ENCODE measurements at places on chromosomes 13 and 19.

- no peak for DNase-seq
Measured at GRCh38 chr13:51097353-51098043, 13.6 kb downstream of the C13orf42 start.

- DNase-seq = no peak
Measured at GRCh38 chr13:100798739-100799361, 124.3 kb upstream of the TMTC4 start.

DNA sequence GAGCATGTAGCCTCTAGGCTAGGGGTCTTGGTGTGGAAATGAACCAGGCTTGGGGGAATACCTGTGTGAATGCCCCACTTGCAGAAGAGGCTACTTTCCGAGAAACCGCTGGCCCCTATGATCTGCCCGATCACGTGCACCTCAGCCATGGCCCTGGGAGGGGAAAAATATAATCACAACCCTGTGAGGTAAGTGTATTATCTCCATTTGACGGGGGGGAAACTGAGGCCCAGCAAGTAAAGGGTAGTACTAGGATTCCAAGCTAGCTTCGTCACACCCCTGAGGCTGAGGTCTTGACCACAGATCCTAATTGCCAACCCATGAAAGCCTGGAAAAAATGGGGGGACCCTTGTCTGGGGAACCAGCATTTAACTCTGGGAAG, 587 bp downstream of the B9D2 start:
- DNase-seq = no peak

- DNase-seq = no peak
Measured at GRCh38 chr19:2549701-2550191, 73.8 kb downstream of the GADD45B start.

GRCh38 chr19:15213715-15214381, 13.1 kb upstream of the NOTCH3 start:
- no peak for DNase-seq

DNA sequence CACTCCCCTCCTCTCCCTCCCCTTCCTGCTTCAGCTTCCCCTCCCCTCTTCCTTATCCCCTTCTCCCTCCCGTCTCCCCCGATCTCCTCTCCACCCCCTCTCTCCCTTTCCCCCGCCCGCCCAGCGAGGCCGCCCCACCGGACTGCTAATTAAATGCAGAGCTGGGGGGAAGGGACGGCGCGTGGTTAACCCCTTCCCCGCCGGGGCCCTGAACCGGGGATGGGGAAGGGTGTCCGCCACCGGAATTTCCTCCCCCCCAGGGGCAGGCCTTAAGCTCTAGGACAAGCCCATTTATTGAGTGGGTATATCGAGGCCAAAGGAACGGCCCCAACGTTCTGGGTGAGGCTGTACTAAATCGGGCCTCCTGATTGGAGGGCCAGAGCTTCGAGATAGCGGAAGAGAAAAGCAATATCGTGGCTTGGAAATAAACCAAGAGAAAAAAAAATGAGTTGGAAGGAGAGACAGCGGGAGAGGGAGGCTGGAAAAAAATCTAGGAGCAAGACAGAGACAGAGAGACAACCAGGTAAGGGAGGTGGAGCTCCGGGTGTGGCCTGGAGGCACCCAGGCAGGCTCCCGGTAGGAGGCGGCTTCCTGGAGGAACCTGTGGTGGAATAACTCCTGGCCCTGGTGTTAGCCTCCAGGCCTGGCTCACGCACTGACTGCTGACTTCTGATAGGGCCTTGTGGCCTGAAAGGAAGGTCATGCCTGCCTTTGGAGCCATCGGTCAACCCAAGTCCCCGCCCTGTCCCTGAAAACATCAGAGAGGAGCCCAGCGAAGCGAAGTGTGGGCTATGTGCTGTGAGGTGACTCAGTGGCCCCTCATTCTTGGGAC, 11.6 kb upstream of the JUND start:
- peak; percentile 88 for DNase-seq

- no peak for DNase-seq
Measured at GRCh38 chr13:43640476-43640875, 146.3 kb downstream of the ENOX1 start.

DNA sequence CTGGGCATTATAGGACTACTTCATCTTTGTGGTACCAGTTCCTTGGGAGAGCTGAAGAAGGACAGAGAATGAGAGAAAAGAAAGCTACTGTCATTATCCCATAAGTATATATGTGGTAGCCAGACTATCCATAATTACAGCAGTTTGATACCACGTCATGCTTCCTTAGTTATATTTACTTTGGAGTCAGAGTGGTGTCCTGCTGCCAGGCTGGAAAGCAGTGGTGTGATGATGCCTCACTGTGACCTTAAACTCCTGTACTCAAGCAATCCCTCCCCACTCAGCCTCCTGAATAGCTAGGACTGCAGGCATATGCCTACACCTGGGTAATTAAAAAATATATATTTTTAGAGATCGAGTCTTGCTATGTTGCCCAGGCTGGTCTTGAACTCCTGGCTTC, 57.8 kb downstream of the WTIP start:
- no peak for DNase-seq

DNA sequence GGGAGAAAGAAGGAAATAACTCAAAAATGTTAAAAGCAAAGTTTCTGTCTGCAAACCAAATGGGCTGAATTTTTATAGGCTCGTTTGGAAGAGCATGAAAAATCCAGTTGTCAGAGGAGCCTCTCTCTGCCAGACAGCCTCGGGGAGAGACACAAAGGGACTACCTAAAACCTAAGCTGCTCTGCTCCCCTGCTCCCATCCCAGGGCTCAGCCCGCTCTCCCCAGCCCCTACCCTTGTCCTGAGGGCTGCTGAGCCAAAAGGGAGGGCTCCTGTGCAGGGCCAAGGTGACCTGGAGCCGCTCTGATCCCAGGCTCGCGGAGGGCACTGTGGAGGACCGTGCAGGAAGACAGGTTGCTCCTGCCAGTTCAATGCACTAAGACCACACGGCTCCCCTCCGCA, 96.7 kb upstream of the UQCRFS1 start:
- no peak for DNase-seq

GRCh38 chr13:53073711-53074110, 45.1 kb downstream of the OLFM4 start:
- no peak for DNase-seq

DNA sequence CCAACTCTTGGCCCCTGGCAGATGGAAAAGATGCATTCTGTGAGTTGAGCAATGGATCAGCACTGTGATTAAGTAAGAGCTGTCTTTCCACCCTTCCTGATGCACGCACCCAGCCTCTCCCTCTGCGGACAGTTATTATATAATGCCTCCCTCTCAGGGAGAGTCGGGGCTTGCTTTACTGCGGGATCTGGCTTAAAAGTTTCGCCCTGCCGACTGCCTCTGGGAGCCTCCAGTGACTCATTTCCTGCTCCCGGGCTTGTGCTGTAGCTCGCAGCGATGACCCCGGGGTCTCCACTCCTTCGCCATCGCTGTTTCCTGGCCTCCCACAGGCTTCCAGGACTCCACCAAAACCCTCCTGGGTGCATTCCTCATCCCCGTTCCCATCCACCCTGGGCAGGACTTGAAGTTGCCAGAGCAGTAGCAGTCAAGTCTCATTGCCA, 107.4 kb upstream of the SLC7A1 start:
- DNase-seq = no peak

- DNase-seq = no peak
Measured at GRCh38 chr19:11729586-11729985, 9.2 kb downstream of the ZNF823 start.

- DNase-seq = no peak
Measured at GRCh38 chr19:17812099-17812498, 9.2 kb downstream of the INSL3 start.

DNA sequence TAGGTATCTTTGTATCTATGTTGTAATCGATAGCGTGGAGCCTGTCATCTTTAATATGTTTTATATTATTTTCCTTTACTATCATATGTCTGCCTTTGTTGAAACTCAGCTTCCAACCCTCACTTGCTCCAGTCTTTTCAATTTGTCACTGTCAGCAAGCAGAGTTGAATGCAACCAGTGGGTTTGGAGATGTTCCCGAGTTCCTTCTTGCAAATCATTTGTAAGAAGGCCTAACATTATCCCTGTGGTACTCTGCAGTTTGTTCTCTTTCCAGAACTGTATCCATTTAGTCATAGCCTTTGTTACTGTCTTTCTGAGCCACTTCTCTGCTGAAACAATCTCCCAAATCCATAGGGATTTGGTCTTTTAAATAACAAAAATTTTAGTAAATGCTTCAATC, 41.8 kb downstream of the RNASEH2B start:
- DNase-seq = no peak

- no peak for DNase-seq
Measured at GRCh38 chr19:49636233-49636932, 3.6 kb downstream of the RRAS start.

- DNase-seq = peak; percentile 68
Measured at GRCh38 chr13:100608906-100609305, 20.3 kb upstream of the GGACT start.

DNA sequence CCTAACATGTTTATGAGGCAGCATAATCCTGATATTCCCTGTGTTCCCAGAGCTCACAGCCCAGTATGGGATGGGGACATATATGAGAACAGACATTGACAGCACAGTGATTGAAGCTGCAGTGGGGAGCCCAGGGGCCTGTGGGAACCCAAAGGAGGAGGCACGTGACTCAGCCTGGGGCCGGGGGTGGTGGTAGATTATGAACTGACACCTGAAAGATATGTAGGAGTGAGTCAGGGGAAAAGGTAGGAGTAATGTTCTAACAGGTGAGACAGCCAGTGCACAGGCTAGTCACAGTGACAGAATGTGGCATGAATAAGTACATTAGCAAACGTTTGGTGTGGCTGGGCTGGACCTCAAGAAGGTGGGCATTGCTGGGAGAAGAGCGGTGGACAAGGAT, 29.0 kb downstream of the CKM start:
- no peak for DNase-seq

GRCh38 chr13:107203146-107203847, 635.4 kb upstream of the ARGLU1 start:
- peak; percentile 6 for DNase-seq

GRCh38 chr13:33536601-33537000, 251.0 kb upstream of the STARD13 start:
- DNase-seq = no peak

- peak; percentile 93 for DNase-seq
Measured at GRCh38 chr13:106535552-106536243, at the start of gene EFNB2. Gene EFNB2 (minus strand): TSS chr13:106535662. CDS start chr13:106534964, 698 bp downstream.

DNA sequence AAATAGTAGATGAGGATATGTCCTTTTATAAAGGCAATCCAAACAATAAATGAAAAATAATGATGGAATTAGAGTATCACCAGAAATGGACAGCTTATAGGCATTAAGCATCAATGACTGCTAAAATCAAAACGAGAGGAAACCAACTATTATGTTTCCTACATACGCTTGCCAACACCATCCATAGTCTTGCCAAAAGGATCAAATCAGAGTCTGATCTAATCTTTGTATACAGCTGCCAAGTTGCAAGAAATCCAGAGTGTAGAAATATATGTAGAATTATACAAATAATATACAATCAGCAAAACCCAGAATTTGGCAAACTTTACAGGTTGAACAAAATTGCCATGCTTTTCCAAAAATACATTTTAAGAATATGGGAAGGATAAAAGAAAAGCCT, 1661.6 kb downstream of the SLITRK1 start:
- no peak for DNase-seq

DNA sequence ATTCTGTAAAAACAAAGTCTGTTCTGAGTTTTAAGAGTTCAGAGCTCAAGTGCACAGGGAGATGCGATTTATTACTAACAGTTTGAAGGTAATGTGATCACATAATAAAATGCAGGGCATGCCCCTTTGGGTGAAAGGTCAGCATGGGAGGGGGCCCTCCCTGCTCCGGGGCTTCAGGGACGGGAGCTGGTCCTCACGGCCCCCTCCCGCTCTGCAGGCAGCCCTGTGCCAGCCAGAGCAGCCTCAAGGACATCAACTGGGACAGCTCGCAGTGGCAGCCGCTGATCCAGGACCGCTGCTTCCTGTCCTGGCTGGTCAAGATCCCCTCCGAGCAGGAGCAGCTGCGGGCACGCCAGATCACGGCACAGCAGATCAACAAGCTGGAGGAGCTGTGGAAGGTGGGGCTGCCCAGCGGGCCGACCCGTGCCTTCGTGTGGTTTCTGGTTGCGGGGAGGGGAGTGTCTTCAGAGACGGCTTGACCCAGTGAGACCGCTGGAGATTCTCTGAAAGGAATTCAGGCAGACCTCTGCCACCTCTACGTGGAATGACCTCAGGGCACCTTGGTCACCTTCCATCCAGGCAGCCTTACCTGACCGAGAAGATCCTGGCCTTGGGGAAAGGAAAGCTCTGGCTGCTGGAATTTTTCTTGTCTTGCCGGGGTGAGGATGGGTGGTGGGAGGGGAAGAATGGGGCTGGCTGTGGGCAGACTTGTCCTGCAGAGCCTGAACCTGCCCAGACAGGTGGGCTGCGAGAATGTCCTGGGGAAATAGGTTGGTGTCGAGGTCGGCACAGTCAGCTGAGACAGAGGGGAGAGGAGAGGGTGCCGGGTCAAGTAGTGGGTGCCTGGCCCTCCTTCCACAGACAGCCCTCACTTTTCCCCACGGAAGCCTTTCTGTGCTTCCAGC, 19.0 kb downstream of the UPF1 start:
- DNase-seq = no peak

DNA sequence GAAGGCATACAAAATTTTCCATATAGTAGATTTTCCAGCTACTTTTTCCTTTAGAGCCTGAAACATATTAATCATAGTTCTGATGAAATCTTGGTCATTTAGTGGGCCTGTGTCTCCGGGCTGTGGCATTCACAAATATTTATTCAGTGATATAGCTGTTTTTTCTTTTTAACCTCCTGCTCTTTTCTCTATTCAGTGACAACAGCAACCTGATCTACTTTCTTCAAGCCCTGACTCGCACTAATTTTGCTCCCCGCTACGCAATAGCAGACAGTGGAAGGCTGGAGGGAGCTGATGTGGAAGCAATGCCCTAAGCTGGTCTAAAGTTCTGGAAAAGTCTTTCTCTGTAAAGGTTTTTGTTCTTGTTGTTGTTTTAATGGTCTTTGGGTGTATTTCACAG, 289.7 kb downstream of the SLITRK6 start:
- DNase-seq = no peak

- no peak for DNase-seq
Measured at GRCh38 chr19:4510435-4511255, 7.6 kb downstream of the PLIN4 start.

- no peak for DNase-seq
Measured at GRCh38 chr13:100644371-100644770, 30.2 kb downstream of the TMTC4 start.

Data from activated CD4-positive, alpha-beta T cell treated with anti-CD3 and anti-CD28 coated beads, Interleukin-2, Interleukin-6, amounts not matched to agents 100 ng/mL and 50 ng/mL, durations not matched to agents 16 hours and 8 hours (primary cell).